Mucosa of gallbladder (tissue), 1 donor: ENCODE measurements at places on chromosomes 6 and 20.

DNA sequence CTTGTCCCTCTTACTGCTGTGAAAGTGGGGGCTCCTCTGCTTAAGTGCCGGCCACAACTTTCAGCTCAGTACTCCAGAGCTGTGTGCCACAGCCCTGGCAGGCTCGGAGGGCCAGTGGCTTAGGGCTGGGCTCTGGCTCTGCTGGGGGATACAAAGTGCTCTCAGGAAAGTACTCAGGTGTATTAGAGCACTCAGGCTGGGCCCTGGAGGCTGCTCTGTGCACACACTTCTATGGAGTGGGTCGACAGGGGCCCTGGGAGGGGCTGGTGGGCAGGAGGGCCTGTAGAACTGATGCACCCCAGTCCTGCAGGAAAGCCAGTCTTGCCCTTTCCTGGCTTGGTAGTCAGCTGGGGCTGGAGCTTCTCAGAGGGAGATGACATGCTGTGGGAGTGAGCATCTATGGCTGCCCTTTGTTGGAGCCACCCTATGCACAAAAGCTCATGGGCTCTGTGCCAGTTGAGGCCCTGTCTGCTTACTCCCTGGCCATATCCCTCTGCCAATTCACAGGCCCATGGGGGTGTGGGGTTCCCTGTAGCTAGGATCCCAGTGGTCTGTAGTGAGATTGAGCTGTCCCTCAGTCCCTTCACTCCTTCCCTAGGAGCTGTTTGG is 22.0 kb downstream of the CENPW start:
- DNase-seq: no peak

- DNase-seq: no peak
These were observed 27.6 kb downstream of the ZNF311 start for GRCh38 chr6:28977341-28978132.

GRCh38 chr6:147821295-147821897 is 312.9 kb downstream of the SAMD5 start:
- DNase-seq: no peak

- no peak for DNase-seq
These were observed 27.9 kb upstream of the DSP start for GRCh38 chr6:7513529-7513928.

GRCh38 chr6:121666814-121667213 is 231.4 kb downstream of the GJA1 start:
- no peak for DNase-seq

- DNase-seq: no peak
These were observed 117.9 kb upstream of the THBS2 start for GRCh38 chr6:169371344-169372127.

DNA sequence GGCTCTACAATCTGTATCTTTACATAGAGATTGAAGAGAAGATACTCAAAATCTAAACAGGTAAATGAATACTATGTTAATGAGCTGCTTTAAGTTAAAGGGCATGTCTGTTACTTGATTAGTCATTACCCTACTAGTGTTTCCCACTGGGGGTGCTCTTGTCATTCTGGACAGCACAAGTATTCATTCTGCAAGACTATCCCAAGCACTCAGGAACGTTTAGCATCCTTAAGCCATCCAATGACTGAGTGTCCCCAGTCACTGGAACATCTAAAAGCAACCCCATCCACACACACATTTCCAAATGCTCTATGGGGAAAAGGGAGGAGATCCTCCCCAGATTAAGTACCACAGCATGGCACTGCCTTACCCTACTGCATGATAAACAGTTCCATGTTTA is 25.7 kb downstream of the EZR start:
- DNase-seq: no peak

DNA sequence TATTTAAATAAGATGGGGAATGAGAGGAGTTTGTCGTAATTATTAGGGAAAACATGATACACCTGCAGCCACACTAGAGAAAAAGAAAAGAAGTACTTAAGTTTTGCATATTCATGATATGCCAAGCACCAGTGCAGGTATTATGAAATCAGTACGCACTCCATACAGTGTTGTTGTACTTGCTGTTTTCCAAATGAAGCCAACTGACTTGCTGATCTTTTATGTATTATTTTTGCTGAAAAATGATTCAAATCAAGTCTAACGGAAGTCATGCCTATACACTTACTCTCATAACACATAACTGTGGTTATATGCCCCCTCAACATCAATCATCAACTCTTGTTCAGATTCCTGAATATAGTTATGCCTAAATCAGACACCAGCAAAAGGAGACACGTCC is 584.9 kb upstream of the EYS start:
- no peak for DNase-seq

GRCh38 chr20:45174434-45175364 is at the start of gene PI3:
PI3 (plus strand) TSS chr20:45174902; CDS start chr20:45174923, 21 bp downstream.
- DNase-seq: no peak

DNA sequence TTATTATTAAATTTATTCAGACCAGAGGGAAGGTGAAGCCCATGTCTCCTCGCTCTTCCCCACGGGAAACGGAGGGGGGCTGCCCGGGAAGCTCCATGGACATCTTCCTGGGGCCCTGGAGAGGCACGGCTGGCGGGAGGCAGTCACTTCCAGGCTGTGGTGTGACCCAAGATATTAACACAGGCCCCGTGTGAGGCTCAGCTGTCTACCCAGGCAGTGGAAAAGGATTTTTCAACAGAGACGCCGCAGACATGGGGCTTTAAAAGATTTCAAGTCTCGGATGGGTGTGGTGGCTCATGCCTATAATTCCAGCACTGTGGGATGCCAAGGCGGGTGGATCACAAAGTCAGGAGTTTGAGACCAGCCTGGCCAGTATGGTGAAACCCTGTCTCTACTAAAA is 117.9 kb downstream of the ERMARD start:
- no peak for DNase-seq

GRCh38 chr6:35181308-35181932 is 32.3 kb upstream of the SCUBE3 start:
- no peak for DNase-seq

GRCh38 chr20:50020288-50020687 is 37.5 kb downstream of the SNAI1 start:
- no peak for DNase-seq

GRCh38 chr20:32523613-32524213 is 61.4 kb downstream of the NOL4L start:
- DNase-seq: no peak

DNA sequence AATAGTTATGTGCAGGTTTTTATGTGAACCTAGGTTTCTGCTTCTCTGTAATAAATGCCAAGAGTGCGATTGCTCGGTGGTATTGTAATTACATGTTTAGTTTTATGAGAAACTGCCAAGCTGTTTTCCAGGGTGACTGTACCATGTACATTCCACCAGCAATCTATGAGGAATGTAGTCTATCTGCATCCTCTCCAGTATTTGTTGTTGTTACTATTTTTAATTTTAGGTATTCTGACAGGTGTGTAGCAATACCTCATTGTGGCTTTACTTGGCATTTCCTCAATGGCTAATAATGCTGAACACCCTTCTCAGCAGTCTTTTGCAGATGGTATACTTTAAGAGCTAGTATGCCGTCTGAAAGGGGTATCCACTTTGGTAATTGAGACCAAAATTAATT is 142.1 kb downstream of the BMP2 start:
- no peak for DNase-seq

DNA sequence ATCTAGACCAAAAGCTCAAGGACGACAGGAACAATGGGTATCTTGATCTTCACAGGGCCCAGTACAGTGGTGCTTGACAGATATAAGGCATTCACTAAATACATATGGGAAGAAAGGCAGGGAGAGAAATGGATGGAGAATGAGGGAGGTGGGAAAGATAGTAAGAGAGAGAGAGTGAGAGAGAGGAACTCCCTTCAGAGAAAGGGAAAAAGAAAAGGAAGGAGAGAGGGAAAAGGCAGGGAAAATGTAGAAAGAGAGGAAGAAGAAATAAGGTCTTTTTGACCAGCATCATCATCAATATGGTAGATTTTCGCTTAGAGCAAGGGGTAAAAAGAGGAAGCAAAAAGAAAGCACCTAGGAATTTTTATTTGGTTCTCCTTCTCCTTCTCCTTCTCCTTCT is 760 bp upstream of the ANKRD66 start:
- no peak for DNase-seq

DNA sequence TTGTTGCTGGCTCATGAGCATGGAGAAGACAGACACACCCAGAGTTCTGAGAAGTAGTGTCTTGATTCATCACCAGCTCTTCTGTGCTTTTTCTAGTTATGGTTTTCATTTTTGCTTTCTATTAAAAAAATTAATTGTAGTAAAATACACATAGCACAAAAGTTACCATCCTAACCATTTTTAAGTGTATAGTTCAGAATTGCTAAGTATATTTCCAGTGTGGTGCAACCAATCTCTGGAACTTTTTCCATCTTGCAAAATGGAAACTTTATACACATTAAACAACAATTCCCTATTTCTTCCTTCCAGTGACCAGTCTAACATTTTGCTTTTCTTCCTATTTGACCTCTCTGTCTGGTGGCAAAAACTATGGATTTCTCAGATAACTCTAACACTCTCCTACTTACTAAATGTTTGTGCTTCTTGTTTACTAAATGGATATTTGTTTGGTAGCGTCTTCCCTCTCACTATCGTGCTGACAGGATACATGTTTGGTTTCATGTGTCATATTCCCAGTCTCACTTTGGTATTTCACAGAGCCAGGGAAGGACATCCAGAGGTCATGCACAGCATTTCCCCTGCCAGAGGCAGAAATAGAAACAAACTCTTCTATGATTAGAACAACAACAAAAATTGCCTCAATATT is 40.6 kb downstream of the TXLNB start:
- DNase-seq: no peak

DNA sequence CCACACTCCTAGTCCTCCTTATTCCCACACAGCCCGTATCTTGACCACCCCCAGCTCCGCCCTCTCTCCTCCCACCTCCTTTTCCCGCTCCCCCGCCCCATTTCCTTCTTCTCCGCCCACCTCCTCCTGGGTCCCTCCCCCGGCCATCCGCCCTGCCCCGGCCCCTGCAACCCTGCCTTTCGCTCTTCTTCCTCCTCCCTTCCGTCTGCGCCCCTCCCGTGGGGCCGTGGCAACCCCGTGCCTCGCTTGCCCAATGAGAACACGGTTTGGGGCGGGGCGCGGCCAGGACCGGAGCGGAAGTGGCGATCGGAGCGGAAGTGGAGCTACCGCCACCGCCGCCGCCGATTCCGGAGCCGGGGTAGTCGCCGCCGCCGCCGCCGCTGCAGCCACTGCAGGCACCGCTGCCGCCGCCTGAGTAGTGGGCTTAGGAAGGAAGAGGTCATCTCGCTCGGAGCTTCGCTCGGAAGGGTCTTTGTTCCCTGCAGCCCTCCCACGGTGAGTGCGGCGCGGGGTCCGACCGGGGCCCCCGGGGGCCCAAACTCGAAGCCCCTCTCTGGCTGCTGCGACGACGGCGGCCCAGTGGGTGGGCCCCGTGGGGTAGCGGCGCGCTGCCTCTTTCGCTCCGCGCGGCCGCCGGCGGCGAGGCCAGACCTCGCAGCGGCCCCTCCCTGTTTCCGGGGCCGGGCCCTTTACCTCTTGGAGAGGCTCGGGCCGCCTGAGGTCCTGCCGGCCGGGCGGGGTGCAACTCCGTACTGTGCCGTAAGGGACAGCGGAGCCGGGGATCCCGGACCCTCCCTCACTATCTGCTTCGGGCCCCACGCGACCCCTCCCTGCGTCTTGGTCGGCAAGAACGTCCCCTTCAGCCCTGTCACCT is at the start of gene YWHAB:
YWHAB (plus strand) TSS at position 314 of the 874 bp plus-strand sequence. CDS start 15,829 bp downstream, outside the sequence.
- peak; percentile 97 for DNase-seq

- DNase-seq: no peak
These were observed 367.2 kb downstream of the EPM2A start for GRCh38 chr6:145368075-145368474.

DNA sequence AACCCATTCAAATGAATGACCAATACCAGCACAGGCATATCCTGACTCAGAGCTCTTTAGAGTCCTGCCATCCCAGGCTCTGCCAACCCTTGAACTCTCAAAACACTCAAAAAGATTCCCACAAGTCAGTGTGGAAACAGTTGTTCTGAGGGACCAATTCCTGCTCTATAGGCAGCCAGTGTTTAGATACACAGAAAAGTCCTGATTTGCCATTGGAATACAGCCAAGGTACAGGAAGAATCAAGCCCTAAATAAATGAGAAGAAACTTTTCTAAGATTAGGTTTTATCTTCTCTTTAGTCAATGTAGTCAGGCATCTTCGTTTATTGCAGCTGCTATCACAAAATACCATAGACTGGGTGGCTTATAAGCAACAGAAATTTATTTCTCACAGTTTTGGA is 626.8 kb upstream of the ARID1B start:
- no peak for DNase-seq

DNA sequence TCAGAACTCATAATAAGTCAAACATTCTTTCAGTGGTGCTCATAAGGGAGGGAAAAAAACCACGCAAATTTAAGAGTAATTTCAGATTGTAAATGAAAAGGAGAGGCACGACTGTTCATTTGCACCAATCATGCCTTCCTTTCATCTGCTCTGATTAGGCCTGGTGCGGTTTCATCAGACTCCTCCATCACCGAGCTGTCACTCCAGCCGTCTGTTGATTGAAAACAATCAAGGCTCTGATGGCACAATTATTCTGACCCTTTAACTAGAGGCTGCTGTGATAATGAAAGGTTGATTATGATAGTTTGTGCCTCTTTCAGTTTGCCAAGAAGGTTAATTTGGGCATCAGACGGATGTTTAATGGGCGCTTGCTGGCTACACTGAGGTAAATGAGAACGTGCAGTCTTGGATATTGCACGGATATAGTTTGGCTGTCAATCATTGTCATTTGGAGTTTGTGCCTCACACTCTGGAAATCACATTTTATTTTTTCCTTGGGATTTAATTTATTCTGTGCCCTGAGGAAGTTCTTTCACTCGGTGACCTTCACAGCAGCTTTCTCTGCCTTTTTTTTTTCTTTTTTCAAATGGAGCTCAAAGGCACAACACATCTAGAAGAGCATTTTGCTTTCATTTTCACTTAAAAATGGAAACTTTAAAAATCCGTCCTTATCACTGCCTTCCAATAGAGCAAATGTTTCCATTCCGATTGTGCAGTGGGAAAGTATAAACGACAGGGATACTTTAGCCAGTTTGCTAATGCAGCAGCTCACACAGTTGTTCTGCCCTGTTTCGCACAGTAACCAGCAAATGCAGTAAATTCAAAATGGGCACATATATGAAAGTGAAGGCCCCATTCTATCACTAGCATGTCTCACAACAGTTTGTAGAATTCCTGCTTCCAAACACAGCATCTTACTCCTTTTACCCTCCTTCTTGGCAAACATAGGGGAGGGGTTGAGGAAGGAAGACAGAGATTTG is 172.8 kb downstream of the KLHL32 start:
- DNase-seq: no peak

DNA sequence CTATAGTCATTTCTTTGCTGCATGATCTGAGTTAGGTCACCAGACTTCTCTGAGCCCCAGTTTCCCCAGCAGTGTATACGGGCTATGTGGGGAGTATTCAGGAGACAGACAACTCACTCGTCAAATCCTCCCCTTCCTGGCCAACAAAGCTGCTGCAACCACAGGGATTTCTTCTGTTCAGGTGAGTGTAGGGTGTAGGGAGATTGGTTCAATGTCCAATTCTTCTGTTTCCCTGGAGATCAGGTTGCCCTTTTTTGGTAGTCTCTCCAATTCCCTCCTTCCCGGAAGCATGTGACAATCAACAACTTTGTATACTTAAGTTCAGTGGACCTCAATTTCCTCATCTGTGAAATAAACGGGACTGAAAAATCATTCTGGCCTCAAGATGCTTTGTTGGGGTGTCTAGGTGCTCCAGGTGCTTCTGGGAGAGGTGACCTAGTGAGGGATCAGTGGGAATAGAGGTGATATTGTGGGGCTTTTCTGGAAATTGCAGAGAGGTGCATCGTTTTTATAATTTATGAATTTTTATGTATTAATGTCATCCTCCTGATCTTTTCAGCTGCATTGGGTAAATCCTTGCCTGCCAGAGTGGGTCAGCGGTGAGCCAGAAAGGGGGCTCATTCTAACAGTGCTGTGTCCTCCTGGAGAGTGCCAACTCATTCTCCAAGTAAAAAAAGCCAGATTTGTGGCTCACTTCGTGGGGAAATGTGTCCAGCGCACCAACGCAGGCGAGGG is 594 bp upstream of the CDKN1A start:
- no peak for DNase-seq
